ENCODE measurements at places on chromosomes 1 and 21. TPM values are rescaled to one million over a fixed set of nuclear protein-coding genes. Genes with fewer than 3 reads are reported as not detected.
A peak's percentile ranks its signal among the peaks of the same experiment; 100 is the strongest.

DNA sequence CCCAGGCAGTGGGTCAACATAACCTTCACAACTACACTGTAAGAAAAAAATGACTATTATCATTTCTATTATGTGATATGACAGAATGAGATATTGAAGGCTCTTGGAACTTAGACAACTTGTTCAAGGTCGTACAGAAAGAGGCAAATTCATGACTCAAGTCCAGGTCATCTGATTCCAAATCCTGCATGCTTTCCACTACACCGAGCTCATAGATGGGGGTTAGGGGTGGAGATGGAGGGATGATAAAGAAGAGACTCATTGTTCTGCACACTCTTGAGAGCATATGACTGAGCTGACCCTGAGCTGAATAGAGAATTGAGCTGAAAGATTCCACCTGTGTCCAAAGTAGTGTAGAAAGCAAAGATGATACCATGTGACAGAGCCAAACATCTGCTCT is 2.8 kb downstream of the FCRL6 start:
- no peak for DNase-seq

DNA sequence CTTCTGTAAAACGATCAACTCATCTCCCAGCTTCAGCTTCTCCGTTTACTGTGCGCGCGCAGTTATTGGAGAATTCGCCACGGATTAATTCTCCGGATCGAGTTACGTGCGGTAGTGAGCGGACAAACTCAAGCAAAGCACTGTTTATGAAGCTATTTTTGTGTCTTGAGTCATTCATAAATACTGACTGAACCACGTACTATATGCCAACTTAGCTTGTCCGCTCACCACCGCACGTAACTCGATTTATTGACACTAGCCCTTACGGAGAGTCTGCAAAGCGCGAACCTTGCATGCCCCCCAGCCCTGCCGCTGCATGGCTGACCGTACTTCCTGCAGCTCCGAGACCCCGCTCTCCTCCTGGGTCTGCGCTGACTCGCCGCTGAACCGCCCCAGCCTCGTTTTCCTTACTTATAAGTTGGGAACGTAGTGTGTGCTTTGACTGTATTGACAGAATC is 773 bp downstream of the CHD1L start:
- DNase-seq = peak; percentile 49

- no peak for DNase-seq
Measured at GRCh38 chr1:159790237-159790917, 9.6 kb downstream of the DUSP23 start.

- no peak for DNase-seq
Measured at GRCh38 chr1:151976015-151976343, 17.7 kb downstream of the S100A10 start.

- DNase-seq = no peak
Measured at GRCh38 chr21:23534850-23535249, 2072.4 kb downstream of the MRPL39 start.

GRCh38 chr1:171983584-171983983 is 142.3 kb downstream of the DNM3 start:
- peak; percentile 40 for DNase-seq

Gene CNIH3
- 1.5 TPM for total RNA-seq

GRCh38 chr1:164272156-164272555 is 286.8 kb upstream of the PBX1 start:
- DNase-seq = no peak

GRCh38 chr1:101237229-101237837 is 514 bp downstream of the S1PR1 start:
- DNase-seq = no peak

- DNase-seq = no peak
Measured at GRCh38 chr1:37064039-37064438, 29.7 kb upstream of the GRIK3 start.

DNA sequence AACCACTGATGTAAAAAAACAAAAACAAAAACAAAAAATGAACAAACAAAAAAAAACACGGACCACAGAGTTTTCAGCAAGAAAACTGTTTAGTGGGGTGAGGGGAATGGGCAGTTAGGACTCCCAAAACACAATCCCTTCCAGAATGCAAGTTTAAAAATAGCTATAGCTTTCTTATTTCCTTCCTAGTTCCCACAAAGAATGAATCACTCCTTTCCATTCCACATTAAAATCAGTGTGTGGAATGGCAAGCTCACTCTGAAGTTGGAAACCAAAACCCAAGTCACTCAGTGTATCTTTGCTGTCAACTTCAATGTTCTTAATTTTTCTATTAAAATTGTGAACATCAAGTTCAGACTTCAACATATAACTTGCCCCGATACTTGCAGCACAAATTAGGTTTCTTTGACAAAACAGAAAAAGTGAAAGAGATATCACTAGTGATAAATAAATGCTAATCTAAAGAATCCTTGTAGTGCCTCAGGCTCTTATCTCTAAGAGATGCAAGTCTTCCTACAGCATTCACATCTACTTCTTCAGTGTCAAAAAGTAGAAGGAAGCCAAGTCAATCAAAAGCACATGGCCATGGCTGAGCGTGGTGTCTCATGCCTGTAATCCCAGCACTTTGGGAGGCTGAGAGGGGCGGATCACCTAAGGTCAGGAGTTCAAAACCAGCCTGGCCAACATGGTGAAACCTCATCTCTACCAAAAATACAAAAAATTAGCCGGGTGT is 45.5 kb downstream of the TOR3A start:
- no peak for DNase-seq

DNA sequence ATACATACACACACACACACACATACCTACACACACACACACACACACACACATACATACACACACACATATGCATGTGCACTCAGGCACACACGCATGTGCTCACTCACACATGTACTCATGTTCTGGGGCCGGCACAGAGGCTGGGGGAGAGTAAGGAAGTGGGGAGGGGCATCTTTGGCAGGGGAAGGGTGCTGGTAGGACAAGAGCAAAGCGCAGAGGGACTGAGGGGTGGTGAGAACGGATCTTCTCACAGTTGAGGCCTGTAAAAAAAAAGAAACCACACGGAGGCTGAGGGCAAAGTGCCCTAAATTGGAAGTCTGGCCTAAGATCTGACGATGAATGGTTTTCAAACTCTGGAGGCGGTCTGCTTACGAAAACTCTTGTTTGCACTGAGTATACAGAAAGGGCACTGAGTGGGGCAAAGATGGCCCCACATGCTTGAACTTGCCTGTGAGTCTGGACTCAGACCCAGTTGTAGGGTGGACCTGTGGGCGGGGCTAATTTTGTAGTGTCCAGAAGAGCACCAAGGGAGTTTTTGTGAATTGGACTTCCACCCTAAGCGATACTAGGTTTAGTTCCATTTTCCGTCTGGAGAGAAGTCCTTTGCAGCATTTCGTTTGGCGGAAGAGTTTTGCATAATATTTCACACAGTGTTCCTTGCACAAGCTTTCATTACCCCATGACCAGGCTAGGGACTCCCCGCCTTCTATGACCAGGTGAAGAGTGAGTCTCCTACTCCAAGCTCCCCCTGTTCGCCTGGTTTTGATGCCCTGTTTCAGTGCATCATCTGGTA is 79.3 kb upstream of the LYST start:
- DNase-seq = no peak

- no peak for DNase-seq
Measured at GRCh38 chr1:232767305-232768074, 37.7 kb upstream of the MAP10 start.

GRCh38 chr1:160777486-160778089 is 18.4 kb upstream of the LY9 start:
- DNase-seq = peak; percentile 5

- DNase-seq = no peak
Measured at GRCh38 chr21:28749536-28749935, 243.1 kb downstream of the LTN1 start.

- peak; percentile 24 for DNase-seq
Measured at GRCh38 chr1:55347866-55348265, 132.7 kb upstream of the USP24 start.

DNA sequence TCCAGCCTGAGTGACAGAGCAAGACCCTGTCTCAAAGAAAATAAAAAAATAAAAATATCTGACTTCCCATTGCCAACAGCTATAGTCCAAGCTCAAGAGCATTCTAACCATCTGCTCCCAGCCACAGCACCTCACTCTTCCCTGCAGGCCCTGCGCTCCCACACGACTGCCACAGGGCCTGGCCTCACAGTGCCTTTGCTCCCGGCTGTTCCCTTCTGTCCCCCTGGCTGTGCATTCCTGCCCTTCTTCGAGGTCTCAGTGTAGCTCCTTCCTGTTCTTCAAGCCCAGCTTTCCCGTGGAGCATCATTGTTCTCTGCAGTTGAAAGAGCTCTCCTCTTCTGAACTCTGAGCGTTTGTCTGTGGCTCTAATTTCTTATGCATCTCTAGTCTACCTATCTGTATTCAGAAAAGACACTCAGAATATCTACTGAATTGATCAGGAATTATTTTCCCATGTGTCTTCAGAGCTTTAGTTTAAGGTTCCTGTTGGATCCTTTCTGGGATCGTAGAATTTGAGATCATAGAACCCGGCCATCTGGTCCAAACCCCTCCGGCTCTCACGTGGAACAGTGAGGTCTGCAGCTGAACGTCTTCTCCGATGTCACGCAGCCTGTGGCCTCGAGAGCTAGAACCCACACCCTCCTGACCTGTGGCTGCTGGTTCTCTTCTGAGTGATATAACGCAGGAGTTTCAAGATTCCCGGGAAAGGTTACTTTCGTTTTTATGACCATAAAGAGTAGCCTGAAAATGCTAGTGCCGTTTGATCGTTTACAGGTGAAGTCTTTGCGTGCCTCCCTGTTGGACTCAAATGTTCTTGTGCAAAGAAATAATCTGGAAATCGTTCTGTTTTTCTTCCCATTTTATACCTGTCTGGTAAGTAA is 54.4 kb downstream of the DOP1B start:
- no peak for DNase-seq

DNA sequence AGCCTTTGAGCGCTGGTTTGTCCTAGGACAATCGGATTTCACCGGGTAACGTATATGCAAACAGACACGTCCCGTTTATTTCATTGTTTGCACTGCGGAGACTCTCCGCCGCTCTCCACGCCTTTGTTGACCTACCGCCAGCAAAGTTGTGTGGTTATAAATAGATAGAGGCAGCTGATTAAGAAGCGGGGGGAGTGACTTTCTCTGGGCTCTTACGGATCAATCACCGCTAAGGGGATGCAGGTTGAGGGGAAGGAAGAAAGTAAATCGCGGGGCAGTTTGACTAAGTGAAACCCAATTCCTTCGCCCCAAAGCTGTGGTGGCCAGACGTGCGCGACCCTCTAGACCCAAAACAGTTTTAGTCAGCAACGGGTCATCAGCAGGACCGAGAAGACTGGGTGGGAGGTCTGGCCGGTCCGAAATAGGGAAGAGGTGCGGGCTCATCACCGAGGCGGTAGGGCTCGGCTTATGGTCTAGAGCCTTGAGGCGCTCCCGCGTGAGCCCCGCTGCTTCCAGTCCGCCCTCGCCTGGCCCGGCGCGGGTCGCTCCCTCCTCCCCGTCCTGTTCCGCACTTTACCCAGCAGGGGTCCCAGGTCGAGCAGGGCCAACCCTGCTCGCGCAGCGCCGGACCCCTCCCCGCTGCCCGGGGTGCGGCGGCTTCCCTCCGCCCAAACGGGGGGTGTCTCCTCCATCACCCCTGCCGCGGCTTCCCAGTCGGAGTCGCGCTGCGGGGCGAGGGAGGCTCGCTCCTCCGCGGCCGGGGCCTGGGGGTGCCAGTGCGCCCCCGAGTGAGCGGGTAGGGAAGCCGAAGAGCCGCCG is 120.8 kb upstream of the RRP15 start:
- DNase-seq = no peak

- DNase-seq = no peak
Measured at GRCh38 chr1:17566417-17566816, 26.9 kb downstream of the ARHGEF10L start.

DNA sequence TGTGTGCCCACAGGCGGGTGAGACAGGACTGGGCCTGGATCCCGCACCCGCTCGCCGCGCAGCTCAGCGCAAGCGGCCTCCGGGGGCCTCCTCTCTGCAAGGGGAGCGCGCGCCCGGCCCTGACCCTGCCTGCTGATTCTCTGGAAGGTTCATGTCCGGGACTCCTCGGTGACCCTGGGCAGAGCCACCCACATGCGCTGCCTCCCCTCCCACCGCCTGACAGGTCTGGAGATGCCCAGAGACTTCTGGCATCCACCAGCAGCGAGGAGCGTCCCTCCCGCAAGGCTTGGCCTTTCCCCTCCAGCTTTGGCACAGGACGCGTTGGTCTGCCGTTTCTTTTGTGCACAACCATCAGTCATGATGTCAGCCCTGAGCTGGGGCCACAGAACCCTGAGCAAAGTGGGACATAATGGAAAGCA is 42.0 kb upstream of the COL6A2 start:
- no peak for DNase-seq

DNA sequence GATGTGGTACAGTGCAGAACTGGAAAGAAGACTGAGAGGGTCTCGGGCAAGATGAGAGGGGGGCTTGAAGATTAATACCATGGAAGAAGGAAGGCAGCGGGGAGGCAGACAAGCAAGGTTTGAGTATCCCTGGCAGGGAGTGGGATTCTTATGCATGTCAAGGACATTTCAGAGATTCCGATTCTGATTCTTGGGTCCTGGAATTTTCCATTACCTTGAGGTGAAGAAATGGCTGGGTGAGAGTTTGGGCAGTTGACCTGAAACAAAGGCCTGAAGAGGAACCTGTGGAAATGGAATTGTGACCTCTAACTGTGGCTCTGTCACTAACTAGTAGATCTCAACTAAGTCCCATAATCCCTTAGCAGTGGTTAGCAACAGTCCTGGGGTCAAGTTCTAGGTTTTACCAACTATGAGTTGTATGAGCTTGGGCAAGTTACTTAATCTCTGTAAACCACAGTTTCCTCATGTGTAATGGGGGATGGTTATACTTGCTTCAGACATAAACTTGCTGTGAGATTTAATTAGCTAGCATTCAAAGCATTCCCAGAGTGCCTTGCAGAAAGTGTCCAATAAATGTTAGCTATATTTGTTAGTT is 8.6 kb upstream of the ACTN2 start:
- DNase-seq = no peak

DNA sequence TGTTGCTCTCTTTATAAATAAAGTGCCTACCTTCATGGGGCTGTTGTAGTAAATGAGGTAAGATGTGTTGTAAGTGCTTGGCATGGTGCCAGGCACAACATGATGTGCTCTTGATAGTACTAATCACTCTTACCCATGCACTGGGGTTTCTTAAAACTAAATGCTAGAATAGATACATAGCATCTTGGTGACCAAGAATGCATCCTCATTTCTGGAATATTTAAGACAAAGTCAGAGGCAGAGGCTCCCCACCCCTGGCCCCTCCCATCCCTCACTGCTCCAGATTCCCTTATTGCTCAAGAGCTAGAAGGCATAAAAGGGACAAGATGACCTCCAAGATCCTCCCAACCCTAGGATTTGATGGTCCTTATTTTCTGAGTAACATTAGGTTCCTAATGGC is 61.3 kb downstream of the GLUL start:
- DNase-seq = no peak

GRCh38 chr21:25809013-25809412 is 74.2 kb downstream of the GABPA start:
- no peak for DNase-seq

Measured in dermis microvascular lymphatic vessel endothelial cell (primary cell).